Stimulated activated CD8-positive, alpha-beta memory T cell treated with anti-CD3 and anti-CD28 coated beads, Interleukin-4, amount 100 ng/mL, for 48 hours (primary cell): ENCODE measurements at places on chromosomes 6 and 20.

DNA sequence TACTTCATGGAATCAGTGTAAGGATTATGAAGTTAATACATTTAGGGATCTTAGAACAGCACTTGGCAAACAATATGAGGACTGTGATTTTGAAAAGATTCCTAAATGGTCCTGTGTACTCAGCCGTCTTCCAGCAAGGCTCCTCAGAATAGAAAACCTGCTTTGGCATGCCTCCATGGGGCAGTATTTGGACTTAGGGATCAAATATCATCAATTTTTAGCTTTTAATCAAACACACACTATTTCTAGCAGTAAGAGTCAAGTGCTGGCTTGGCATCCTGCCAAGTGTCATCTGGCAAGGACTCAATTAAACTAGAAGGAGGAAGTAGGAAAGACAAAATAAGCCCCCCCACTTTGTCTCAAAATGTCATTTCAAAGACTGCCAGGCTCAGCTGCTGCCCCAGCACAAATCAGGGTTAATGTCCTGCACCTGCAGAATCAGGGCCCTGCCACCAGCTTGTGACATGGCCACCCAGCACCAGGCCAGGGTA lies 40.8 kb downstream of the IYD start:
- no peak for DNase-seq

DNA sequence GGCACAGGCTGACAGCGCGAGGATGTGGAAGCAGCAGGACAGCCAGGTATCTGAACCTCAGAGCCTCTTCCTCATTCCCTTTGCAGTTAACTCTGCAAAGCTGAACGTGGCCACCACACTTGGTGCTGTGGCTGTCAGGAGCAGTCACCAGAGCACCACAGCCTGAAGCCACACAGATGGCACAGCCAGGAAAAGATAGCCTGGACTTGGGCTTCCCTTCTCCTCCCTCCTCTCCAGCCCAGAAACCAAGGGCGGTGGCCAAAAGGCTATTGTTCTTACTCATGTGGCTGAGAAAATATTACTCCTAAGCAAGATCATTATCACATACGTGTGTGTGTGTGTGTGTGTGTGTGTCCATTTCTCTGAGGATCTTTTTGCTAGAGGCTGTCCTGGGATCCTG lies 39.8 kb downstream of the CD164 start:
- DNase-seq: no peak

DNA sequence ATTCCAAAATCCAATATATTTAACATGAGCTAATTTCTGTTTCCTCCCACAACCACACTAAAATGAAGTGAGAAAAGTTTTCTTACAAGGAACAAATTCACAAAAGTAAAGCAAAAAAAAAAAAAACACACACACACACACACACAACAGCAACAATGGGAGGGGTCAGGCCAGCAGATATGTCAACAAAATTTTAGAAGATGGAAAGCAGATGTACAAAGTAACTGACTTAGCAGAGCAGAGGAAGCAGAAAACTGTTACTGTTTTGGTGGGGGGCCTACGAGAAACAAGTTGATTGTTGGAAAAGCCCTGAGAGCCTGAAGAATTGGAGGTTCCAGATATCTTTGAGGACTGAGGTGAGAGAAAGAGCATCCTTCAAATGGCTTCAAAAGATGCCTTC lies 11.7 kb downstream of the EPB41L2 start:
- no peak for DNase-seq

DNA sequence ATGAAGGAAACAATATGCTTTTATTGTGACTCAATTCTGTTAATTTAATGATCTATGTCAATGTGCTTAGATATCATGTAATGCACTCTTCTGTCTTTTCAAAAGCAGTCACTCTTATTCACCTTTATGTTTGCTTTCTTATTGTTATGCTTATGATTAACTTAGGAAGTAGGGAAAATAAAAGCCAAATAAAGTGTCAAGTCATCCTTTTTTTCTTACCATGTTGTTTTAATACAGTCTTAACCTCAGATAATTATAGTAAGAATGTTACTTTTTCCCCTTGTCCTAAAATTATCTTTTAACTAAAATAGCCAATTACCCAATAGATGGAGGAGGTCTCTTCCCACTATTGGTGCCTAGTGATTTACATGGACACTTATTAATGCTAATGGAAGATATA lies 72.6 kb downstream of the TFAP2B start:
- no peak for DNase-seq

- no peak for DNase-seq
These were observed 88.3 kb downstream of the ANKRD60 start for GRCh38 chr20:58139849-58140786.

GRCh38 chr6:18564775-18565174 lies 177.6 kb downstream of the RNF144B start:
- DNase-seq: no peak

- peak; percentile 64 for DNase-seq
These were observed 96.4 kb upstream of the DUSP22 start for GRCh38 chr6:195861-196360.

GRCh38 chr20:1909097-1909496 lies 13.9 kb downstream of the SIRPA start:
- no peak for DNase-seq

- DNase-seq: peak; percentile 45
These were observed 4.1 kb downstream of the HLA-B start for GRCh38 chr6:31352683-31353383.
